ENCODE measurements at places on chromosomes 5 and 9. TPM values are rescaled to one million over a fixed set of nuclear protein-coding genes. Genes with fewer than 3 reads are reported as not detected.
A peak's percentile ranks its signal among the peaks of the same experiment; 100 is the strongest.

DNA sequence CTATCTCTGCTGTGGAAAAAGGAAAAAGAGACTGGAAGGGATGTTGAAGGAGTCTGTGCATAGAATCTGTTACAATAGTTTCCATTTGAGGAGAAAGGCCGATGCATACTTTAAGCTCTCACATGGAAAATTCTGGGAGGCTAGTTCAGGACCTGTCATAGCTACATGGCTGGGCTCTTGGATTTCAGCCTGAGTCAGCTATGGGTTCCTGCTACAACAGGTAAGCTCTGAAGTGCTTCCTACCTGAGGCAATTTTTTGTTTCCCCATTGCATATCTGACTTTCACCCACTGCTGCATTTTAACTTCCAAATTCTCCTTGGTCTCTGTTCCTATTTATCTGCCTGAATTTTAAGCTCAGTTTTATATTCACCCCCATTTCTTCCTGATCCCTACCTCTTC, 310.7 kb downstream of the RAB3C start:
- H3K27ac ChIP-seq, result no peak overlapping the region
- H3K36me3 ChIP-seq, result no peaks in the 10 kb centered on the region
- no peak for DNase-seq
- no peak overlapping the region for H3K4me3 ChIP-seq
- H3K27me3 ChIP-seq, result no peaks in the 10 kb centered on the region
- H3K4me1 ChIP-seq, result peaks cover 2% of the 10 kb centered on the region

GRCh38 chr5:60835554-60835953, 8.5 kb downstream of the ELOVL7 start:
- H3K4me3 ChIP-seq, result no peak overlapping the region
- no peaks in the 10 kb centered on the region for H3K4me1 ChIP-seq
- no peak for DNase-seq
- peaks cover 6% of the 10 kb centered on the region for H3K27me3 ChIP-seq
- H3K27ac ChIP-seq, result no peak overlapping the region

The LHX2 gene
- total RNA-seq, result not detected

GRCh38 chr9:131951905-131952304, 127.8 kb downstream of the MED27 start:
- DNase-seq, result no peak
- no peaks in the 10 kb centered on the region for H3K36me3 ChIP-seq
- H3K4me1 ChIP-seq, result no peaks in the 10 kb centered on the region
- no peaks in the 10 kb centered on the region for H3K27me3 ChIP-seq
- no peak overlapping the region for H3K27ac ChIP-seq
- H3K4me3 ChIP-seq, result no peak overlapping the region

DNA sequence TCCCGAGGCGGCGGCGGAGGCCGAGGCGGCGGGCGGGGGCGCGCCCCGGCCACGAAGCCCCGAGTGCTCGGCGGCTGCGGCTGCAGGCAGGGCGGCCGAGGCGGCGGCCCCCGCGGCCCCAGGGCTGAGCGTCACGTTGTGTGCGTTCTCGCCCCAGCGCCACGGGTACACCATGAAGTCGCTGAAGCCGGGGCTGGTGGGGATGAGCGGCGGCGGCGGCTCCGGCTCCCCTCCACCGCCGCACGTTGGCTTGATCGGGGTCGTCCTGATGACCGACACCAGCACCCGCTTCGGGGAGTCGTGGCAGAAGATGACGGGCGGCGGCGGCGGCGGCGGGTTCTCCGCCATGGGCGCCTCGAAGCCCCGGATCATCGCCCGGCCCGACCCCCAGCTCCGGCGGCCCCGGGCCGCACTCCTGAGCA, 498 bp downstream of the ZNF367 start:
- peak; percentile 46 for DNase-seq
- peak overlapping the region; percentile 74 for H3K4me3 ChIP-seq
- H3K36me3 ChIP-seq, result no peaks in the 10 kb centered on the region
- peaks cover 40% of the 10 kb centered on the region for H3K4me1 ChIP-seq
- H3K27ac ChIP-seq, result peak overlapping the region; percentile 82

DNA sequence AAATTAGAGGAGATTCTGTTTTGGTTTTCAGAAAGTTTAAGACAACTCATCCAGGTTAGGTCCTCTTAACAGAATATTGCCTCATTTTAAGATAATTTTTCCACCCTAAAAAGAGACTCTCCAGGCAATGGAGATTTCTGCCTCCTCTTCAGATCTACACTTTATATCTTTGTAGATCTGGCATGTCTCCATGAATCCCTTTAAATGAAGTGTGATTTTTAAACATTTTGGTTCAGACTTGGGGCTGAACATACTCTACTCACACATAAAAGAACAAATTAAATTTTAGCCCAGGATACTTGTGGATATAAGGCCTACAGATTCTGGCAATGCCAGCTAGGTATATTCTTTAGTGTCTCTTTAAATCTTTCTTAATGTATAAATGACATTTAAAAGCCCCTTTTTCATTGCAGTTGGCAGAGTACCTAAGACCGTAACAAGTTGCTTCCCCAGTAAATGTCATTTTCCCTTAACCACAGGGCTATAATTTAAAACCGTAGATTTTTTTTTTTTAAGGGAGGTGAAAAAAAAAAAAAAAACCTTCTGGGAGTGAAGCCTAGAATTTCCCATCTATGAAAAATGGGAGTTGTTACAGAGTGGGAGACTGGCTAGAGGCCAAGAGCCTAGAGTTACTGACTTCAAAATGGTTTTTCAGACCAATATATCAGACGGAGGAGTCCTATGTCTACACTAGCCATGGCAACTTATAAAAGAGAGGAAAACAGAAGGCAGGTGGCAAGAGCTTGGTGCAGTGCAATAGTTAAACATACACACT, 207.8 kb upstream of the TARS1 start:
- peaks cover 9% of the 10 kb centered on the region for H3K4me1 ChIP-seq
- H3K27me3 ChIP-seq, result no peaks in the 10 kb centered on the region
- no peak overlapping the region for H3K27ac ChIP-seq
- no peak overlapping the region for H3K4me3 ChIP-seq
- no peaks in the 10 kb centered on the region for H3K36me3 ChIP-seq

The INSL4 gene
- total RNA-seq, result not detected

The ANKRD18A gene
- 8.2 TPM for total RNA-seq

The ZDHHC11B gene
- 3.2 TPM for total RNA-seq

The MZB1 gene
- total RNA-seq, result 6.4 TPM

DNA sequence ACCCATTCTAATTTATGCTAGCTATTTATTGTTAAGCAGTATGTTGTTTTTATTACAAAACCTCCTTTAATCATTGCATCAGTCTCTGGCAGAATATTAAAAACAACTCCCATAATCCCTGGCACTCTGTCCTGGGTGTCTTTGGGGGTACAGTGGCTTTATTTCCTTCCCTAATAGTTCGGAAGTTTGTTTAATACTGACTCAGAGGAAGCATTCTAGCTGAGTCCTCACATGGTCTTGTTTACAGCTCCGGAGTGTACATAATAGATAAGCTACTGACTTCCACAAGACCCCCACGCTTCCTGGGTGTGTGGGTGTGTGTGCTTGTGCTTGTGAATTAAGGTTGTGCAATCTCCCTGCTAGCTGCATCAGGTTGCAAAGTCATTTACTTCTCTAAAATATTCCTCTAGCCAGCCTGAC, 149.8 kb upstream of the CDKN2B start:
- no peaks in the 10 kb centered on the region for H3K36me3 ChIP-seq
- peaks cover 8% of the 10 kb centered on the region for H3K27me3 ChIP-seq
- no peak for DNase-seq

The IFNA21 gene
- not detected for total RNA-seq

GRCh38 chr9:131402738-131403492, 9.0 kb downstream of the PRRC2B start:
- H3K4me3 ChIP-seq, result no peak overlapping the region
- H3K4me1 ChIP-seq, result peaks cover 94% of the 10 kb centered on the region
- peaks cover 7% of the 10 kb centered on the region for H3K36me3 ChIP-seq

The TMEM174 gene
- total RNA-seq, result not detected

The SPINK7 gene
- not detected for total RNA-seq

DNA sequence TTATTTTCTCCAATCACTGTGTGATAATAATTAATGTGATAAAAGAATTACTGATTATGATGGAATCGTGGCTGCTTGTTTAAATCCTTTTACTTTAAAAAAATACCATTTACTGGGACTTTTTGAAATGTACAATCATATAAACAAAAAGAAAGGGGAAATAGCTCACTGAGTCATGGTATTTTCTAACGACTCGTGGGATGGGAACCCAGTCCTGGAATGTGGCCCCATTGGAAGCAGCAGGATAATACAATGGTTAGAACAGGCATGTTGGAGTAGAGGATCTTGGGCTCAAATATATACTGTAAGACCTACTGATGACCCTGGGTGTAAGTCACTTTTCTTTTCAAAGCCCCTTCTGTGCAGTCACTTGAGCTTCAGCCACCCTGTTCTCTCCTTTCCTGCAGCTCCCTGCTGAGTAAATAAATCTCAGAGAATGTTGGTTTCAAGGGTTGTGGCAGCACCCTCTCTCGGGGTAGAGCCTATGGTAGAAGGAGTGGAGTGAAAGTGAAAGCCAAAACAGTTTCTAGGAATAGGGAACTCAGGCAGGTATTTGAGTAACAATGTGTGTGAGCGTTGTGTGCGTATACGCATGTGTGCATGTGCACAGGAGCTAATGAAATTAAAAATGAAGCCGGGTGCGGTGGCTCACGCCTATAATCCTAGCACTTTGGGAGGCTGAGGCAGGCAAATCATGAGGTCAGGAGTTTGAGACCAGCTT, 40.8 kb upstream of the LARP1 start:
- no peak overlapping the region for H3K27ac ChIP-seq
- no peak overlapping the region for H3K4me3 ChIP-seq
- H3K36me3 ChIP-seq, result no peaks in the 10 kb centered on the region

DNA sequence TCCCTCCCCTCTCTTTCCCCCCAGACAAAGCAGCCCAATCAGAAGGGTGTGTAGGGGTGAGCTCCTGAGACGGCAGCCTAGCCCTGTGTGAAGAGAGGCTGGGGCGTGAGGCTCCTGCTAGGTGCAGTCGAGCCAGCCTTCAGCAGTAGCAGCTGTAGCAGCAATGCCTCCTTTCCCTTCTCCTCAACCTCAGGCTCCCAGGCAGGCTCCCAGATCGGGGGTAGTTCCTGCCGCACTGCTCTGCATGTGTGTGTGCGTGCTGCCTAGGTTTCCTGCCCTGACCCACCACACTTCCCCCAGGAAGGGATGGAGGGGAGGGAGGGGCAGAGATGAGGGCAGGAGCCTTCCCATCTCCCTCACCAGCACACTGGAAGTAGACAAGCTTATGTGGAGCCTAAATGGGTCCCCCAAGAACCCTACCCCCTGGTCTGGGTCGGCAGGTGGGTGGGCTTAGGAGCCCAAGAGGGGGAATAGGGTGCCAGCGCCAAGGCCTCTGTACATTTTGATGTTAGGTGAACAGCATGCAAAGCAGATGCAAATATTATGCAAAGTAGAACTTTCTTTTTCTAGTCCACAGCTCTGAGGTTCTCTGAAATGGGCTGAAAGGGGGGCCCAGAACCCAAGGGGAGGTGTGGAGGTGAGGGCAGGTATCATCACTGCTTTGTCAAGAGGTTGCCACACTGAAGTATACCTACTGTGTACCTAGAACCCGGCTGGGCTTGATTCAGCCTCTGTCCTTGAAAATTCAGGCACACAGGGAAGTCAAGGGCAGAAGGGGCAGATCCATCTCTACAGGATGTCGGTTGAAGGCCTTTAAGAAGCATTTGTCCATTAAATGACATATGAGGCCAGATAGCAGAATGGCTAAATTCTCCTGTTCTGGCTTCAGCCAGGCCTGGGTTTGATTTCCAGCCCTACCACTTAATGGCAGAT, 57.8 kb downstream of the CXXC5 start:
- peaks cover 13% of the 10 kb centered on the region for H3K4me1 ChIP-seq
- H3K27me3 ChIP-seq, result peaks cover 44% of the 10 kb centered on the region
- no peak overlapping the region for H3K4me3 ChIP-seq
- no peak overlapping the region for H3K27ac ChIP-seq
- no peaks in the 10 kb centered on the region for H3K36me3 ChIP-seq
- no peak for DNase-seq

- no peaks in the 10 kb centered on the region for H3K27me3 ChIP-seq
- no peaks in the 10 kb centered on the region for H3K4me1 ChIP-seq
- no peak overlapping the region for H3K4me3 ChIP-seq
- no peak overlapping the region for H3K27ac ChIP-seq
- no peaks in the 10 kb centered on the region for H3K36me3 ChIP-seq
- DNase-seq, result no peak
Measured at GRCh38 chr5:153573326-153574033, 83.0 kb downstream of the GRIA1 start.

DNA sequence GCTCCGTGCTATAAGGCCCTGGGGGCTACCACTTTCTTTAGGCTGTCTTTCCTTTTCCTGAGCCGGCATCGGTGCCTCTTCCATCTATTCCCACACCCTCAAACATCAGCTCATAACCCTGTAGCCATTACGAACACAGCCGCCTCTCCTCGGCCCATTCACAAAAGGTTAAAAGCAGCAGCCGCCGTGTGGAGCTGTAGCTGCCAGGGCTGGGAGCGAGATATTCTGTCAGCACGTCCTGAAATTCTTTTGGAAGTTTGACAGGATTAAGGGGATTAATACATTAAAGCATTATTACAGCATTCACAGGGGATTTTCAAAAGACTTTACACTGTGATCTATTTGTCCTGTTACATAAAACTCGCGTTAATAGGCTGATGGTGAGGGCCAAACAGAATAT, 428.2 kb downstream of the CDK5RAP2 start:
- H3K4me3 ChIP-seq, result no peak overlapping the region
- no peaks in the 10 kb centered on the region for H3K36me3 ChIP-seq
- no peaks in the 10 kb centered on the region for H3K27me3 ChIP-seq
- H3K27ac ChIP-seq, result no peak overlapping the region
- no peak for DNase-seq
- no peaks in the 10 kb centered on the region for H3K4me1 ChIP-seq

Data from T-cell (primary cell).